ENCODE measurements at places on chromosomes 3 and 15.

DNA sequence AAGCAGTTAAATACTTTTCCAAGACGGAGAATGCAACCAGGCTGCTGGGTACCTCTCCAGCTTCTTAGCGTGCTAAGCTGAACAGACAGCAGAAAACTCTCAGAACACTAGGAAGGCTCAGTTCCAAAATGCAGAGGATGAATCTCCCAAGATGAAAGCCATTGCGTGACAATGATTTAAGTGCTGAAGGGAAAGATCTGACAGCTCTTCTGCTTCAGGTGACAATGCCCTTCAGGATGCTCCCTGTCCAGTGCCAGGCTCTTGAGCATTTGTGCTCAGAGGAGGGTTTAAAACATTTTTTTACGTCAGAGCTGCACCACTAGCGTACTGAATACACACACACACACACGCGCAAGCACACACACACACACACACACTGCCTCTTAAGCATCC lies 26.3 kb downstream of the ARHGEF3 start:
- no peak for DNase-seq

DNA sequence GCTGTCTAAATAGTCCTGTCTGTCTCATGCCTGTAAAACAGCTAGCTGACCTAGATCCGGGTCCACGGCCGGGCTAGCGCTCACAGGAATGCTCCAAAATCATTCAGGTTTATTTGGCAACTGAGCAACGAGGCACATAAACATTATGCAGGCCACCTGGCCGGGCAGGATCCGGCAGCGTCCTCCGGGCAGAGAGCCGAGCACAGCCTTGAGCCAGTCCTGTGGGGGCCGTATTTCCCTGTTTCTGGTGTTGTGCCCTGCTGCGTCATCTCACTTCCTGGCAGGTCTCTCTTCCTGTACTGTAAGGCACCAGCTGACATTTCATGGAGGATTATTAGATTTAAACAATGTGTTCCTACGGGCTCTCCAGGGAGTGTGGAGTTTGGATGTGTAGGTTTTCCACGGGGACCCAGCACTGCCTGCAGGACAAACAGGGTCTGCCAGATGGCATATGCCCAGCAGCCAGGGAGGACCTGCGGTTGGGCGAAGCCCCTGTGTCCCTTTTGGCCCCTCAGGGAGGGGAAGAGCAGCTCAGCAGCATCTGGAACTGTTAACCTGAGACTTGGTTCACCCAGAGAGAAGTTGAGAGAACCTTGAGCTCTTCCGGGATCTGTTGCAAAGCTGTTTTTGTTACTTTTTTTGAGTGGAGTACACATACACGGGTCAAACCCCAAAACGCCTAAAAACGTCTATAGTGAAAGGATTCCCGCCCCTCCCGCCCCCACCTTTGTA lies 16.6 kb upstream of the LRRK1 start:
- peak; percentile 87 for DNase-seq

DNA sequence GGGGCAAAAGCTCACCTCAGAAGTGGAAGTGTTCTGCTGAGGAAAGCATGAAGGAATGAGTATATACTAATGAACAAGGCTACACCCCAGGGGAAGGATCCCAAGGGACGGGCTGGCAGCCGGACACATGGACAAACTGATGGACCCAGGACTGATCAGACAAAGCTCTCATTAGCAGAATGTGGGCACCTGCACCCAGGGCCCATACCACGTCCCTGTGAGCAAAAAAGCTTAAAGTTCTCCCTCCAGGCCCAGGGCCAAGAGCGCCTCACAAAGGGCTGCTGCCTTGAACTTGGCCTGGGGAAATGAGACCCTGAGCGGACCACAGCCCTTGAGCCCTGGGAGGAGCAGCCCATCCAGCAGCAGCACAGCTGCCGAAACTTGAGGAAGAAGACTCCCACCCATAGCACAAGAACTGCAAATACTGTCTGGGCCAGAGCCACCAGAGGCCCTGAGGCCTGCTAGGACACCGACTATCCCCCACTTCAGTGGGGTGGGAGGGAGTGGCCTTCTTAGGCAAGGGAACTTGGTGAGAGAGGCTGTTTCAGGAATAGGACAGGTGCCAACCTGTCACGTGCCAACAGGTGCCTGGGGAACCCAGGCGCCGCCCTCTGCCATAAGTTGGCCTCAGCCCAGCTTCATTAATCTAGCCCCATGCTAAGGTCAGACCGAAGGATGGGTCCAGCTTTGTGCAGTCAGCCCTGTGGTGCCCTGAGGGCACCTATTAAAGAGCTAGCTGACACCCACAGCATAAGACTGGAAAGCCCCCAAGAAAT lies 2.3 kb upstream of the GMPPB start:
- no peak for DNase-seq

- DNase-seq: no peak
Measured at GRCh38 chr3:19775765-19776164, 158.3 kb downstream of the EFHB start.

GRCh38 chr15:72110355-72110754 lies 7.6 kb downstream of the MYO9A start:
- DNase-seq: peak; percentile 9

DNA sequence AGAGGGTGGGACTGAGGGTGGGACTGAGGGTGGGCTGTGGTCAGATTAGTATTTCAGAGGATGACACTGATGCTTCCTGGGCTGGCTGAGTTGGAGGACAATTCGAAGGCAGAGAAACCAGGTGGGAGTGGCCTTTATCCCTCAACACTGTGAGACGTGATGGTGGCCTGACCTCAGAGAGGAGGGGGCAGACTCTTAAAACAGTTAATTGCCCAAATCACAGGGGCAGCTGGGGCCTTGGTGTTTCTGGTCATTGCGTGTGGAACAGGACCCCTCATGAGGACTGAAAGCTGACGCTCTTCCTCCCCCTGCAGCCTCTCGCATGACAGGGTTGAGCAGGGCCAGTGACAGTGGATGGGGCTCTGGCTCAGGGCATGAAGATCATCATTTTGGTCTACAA lies 18.7 kb downstream of the DNASE1L3 start:
- DNase-seq: no peak
